ENCODE measurements at places on chromosomes 6 and 20.

DNA sequence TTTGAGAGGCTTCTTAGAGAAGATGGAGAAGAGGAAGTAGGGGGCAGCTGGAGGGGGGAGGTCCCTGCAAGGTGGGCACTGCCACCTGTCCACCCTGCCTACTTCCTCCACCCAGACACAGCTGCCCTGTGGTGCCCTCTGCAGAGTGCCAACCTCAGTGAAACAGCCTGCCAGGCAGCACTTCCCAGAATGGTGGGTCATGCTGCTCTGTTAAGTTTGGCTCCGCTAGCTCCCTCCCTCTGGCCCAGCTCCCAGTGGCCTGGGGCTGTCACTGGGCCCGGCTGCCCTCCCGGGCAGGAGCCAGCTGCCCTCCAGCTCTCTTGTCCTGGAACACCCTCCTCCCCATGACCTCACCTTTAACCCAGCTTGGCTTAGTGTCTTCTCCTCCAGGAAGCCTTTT is 5.1 kb upstream of the EPB41L1 start:
- DNase-seq, result no peak

- DNase-seq, result no peak
Measured at GRCh38 chr6:135179372-135179771, 1.7 kb upstream of the MYB start.

GRCh38 chr20:37229357-37229756 is 32.3 kb downstream of the GHRH start:
- DNase-seq, result no peak

DNA sequence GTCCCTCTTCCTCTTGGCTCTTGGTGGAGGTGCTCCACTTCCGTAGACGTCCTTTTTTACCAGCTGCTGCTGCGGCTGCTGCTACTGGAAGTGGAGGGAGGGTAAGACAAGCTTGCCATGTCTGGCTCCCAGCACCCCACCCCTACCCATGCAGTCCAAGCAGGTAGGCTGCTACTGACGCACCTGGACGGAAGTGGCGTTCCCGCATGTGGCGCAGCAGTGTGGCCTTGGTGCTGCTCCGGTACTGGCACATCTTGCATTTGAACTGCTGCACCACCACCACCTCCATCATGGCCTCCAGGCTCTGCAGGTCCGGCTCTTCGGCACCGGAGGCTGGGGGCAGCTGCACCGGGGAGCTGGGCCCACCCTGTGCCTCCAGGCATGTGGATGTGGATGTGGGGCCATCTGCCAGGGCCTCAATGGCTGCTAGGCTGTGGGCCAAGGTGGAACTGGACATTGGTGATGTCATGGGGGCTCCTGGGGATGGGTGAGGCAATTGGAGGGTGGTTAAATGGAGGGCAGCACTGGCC is 4.4 kb downstream of the ZNF335 start:
- DNase-seq, result no peak

GRCh38 chr20:47418069-47418757 is 61.7 kb upstream of the ZMYND8 start:
- no peak for DNase-seq

GRCh38 chr6:37972994-37973757 is 153.6 kb downstream of the ZFAND3 start:
- no peak for DNase-seq

DNA sequence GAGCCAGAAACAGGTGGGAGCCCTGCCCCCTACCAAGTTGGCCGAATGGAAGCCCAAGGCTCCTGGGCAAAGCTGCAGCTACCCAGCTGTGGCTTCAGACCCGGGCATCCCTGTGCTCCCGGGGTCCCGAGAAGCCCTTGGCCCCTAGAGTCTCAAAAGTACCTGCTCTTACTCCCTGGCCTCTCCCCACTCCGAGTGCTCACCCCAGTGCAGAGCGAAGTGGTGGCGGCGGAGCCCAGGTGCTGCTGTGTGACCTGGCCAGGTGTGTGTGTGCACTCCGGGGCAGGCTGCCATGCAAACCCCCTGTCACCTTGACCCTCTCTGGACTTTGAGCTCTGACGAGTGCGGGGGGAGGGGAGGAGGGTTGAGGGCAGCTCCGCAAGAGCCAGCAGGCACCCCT is 493.8 kb upstream of the MANEA start:
- DNase-seq, result peak; percentile 7

DNA sequence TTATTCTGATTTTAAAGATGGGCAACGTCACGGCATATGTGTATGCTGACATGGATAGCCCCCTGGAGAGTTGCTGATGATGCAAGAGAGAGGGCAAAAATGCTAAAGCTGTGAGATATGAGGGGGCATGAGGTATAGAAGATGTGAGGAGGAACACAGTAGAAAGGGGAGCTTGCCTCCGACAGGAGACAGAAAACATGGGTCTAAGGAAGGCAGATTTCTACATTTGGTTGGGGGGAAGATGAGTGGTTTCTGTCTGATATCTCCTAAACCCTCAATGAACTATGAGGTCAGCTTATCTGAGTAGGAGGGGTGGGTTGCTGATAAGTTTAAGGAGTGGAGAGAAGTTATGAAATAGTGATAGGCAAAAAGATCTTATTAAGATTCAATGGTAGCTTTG is 6.0 kb downstream of the RNF24 start:
- no peak for DNase-seq

DNA sequence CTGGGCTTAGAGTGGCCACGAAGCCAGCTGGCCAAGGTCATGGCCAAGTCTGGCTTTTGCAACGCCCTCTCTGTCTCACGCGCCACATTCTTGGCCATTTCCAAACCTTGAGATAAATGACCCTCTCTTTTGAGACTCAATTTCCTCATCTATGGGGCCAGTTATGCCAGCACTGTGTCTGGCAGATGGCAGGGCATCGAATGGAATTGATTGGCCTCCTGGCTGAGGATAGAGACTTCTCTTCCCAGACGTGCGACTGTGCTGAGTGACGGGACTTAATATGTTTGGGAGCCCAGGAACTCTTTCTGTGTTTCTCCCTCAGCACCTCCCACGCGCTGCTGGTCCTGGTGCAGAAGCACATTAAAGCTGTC is 7.6 kb downstream of the BPIFB2 start:
- no peak for DNase-seq

- DNase-seq, result no peak
Measured at GRCh38 chr6:122997541-122998150, 1.6 kb downstream of the CLVS2 start.

- no peak for DNase-seq
Measured at GRCh38 chr6:129751384-129751783, 41.4 kb upstream of the ARHGAP18 start.

- no peak for DNase-seq
Measured at GRCh38 chr6:130018744-130019325, 454 bp downstream of the L3MBTL3 start.

- DNase-seq, result no peak
Measured at GRCh38 chr6:128464790-128465189, 55.6 kb downstream of the PTPRK start.

DNA sequence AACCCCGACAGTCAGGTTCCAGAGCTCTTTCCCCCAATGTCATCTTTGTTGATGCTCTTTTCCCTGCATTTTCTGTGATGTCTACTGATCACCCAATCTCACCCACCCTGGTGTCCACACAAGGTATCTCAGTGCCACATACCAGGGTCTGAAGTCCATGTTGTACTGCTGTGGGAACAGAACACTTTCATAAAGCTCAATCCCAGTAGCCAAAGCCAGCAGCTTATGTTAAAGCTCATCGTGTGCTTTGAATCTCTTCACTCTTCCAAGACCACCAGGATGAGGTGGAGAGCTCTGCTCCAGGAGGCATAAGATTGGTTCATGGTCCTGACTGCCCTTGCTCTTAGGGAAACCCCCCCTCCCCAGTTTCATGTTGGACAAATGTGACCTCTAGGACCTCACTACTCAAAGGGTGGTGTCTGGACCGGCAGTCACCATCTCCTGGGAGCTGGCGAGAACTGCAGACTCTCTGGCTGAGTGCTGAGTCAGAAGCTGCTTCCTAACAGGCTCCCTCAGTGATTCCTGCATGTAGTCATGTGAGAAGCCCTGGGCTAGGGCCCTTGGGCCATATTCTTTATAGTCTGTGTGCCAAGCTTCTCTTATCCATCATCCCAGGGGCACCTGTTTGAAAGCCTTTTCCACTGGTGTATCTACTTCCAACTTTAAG is 13.4 kb upstream of the CPNE5 start:
- DNase-seq, result no peak

- DNase-seq, result no peak
Measured at GRCh38 chr6:133399426-133399825, 158.3 kb downstream of the EYA4 start.

- DNase-seq, result no peak
Measured at GRCh38 chr6:35024551-35025054, 116.5 kb downstream of the TCP11 start.

DNA sequence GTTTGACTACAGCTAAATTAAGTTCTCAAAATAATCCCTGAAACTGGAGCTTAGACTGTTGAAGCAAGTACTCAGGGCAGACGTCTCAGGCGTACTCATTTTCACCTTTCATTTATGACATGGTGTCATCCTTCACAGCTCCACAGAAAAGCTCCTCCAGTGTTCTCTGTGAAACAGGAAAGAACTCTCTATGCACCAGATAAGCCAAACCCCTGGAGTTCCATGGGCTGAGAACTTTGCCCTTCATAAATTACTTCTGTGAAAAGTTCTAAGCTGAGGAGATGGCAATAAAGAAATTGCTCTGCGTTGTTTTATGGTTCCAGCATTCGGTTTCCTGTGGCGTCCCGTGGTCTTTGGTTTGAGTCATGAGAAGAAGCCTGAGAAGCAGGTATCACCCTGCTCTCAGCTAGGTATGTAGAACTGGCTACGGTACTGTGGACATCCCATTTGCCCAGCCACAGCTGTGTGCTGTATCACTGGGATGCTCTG is 20.2 kb upstream of the RREB1 start:
- DNase-seq, result no peak

- DNase-seq, result no peak
Measured at GRCh38 chr6:23006656-23007055, 437.3 kb downstream of the HDGFL1 start.

- DNase-seq, result no peak
Measured at GRCh38 chr6:38039502-38039901, 220.0 kb downstream of the ZFAND3 start.

DNA sequence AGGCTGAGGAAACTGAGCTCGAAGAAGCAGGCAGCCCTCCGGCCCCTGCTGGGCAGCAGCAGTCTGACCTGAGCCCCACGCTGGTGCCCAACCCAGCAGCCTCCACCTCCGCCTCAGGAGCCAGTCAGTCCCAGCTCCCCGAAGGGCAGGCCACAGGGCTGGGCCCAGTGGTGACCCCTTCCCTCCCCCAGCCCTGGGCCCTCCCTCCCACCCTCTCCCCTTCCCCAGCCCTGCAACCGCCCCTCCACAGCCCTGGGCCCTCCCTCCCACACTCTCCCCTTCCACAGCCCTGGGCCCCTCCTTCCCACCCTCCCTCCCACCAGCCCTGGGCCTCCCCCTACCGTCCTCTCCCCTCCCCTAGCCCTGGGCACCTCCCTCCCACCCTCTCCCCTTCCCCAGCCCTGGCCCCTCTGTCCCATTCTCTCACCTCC is 115.0 kb downstream of the TAF4 start:
- DNase-seq, result no peak

DNA sequence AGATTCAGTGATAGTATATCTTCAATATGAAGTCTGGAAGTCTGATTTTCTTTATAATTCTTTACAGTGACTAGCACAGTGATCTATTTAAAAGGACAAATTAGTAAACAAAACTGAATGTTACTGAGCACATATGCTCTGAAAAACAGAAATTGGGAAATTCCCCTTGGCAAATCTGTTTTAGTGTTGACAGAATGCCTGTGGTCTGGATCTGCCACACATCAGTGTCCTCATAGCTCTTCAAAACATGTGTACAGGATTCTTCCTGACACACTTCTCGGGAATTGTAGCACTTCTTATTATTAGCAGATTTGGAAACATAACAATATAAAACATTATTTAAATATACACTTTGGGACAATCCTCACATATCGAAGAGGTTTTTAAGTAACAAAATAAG is 354.3 kb downstream of the COL12A1 start:
- DNase-seq, result no peak

GRCh38 chr6:139534472-139535115 is 160.1 kb upstream of the CITED2 start:
- DNase-seq, result no peak

- no peak for DNase-seq
Measured at GRCh38 chr6:70673054-70673453, 5.4 kb downstream of the SMAP1 start.

GRCh38 chr6:150617496-150618460 is 18.1 kb downstream of the PLEKHG1 start:
- DNase-seq, result no peak

GRCh38 chr6:75926293-75927168 is 145.9 kb downstream of the IMPG1 start:
- no peak for DNase-seq

GRCh38 chr20:40646361-40646760 is 42.7 kb downstream of the MAFB start:
- DNase-seq, result no peak

GRCh38 chr6:170454512-170455285 is 98.4 kb downstream of the PSMB1 start:
- DNase-seq, result no peak

GRCh38 chr6:163835439-163836171 is 421.1 kb downstream of the QKI start:
- DNase-seq, result no peak

DNA sequence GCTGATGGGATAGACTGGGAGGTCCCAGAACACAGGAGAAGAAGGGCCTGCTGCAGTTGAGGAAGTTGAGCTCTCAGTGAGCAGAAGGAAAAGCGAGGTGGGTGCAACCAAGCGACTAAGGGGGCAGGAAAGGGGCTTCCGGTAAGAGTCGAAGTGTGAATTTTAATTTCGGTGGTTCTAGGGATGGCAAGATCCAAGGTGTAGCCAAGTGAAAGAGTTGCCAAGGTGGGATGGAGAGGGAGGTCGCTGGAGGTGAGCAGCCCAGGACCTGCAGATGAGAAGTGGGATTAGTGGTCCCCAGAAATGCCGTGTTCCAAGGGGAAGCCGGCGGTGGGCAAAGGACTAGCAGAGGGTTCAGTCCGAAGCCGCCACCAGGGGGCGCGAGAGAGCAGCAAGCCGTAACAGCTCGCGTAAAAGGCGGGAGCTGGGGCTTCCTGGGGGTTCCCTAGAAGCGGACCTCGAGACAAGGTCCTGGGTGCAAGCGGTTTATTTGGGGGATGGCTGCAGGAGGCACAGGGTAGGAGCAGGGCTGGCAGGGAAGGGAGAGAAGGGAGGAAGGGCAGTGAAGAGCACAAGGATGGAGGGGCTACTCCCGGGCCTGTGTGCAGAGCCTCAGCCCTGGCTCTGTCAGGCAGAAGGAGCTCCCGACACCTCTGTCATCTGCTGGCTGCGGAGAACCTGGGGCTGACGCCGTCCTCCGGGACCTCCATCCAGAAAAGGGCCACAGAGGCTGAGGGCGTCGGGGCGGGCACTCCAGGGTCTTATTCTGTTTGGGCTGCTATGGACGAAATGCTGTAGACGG is 103.6 kb downstream of the PAX1 start:
- no peak for DNase-seq

GRCh38 chr6:33702345-33702977 is 9.0 kb downstream of the UQCC2 start:
- no peak for DNase-seq
